Stimulated activated CD4-positive, alpha-beta T cell treated with anti-CD3 and anti-CD28 coated beads, Interleukin-1b, Interleukin-23, amount 100 ng/mL, for 1 hour (primary cell): ENCODE measurements at places on chromosomes 4 and X.

DNA sequence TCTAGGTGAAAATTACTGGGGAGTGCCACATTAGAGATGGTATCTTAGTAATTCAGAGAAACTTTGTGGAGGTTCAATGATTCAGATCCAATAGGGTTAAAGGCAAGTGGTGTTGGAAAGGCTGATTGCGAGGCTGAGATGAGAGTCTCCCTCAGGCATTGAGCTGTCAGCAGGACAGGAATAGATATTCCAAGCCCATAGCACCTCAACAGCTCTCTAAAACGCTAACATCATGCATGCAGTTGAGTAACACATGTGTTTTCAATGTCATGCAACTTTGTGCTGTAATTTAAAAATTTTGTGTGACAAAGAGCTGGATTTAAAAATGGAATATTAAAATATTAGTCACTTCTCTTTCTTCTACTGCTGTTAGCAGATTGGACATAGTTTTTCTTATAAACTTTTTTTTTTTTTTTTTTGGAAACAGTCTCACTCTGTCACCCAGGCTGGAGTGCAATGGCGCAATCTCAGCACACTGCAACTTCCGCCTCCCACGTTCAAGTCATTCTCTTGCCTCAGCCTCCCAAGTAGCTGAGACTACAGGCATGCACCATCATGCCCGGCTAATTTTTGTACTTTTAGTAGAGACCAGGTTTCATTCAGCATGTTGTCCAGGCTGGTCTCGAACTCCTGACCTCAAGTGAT lies 173.5 kb upstream of the C1QTNF7 start:
- no peak for DNase-seq

- no peak for DNase-seq
Measured at GRCh38 chr4:57401586-57401985, 291.4 kb upstream of the IGFBP7 start.

DNA sequence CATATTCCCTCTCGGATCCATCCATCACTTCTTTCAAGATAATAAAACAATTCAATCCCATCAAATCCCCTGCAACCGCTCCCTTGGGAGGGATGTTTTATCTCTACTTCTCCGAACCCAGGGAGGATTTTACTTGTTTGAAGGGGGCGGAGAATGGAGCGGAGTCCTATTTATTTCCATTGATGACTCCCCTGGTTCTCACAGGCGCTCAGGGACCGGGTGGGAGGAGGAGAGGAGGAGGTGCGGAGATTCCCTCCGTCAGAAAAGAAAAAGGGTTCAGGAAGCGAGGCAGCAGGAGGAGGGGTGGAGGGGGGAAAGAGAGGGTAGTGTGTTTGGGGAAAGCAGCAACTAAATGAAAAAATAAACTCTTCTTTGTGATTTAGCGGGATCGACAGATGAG lies 2.1 kb downstream of the NDNF start:
- no peak for DNase-seq

DNA sequence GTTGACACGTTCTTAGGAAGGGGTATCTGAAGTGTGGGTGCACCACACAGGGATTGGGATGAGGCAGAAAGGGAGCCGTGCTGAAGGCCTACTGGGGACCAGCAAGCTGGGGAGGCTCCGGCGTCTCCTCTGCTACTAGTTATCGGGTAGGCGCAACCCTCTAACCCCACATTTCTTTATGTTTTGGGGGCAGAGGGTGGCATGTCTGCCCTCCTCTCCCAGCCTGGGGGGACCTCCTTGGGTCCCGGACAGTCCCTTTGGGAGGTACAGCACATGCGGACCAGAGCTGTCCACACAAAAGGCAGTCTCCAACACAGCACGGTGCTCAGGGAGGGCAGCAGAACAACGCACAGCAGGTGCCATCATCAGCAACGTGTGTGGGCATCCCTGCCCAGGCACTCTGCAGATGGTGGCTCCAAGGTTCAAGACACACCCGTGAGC lies 33.2 kb downstream of the WDR1 start:
- no peak for DNase-seq

- DNase-seq, result no peak
Measured at GRCh38 chrX:74383611-74384010, 37.7 kb upstream of the SLC16A2 start.

DNA sequence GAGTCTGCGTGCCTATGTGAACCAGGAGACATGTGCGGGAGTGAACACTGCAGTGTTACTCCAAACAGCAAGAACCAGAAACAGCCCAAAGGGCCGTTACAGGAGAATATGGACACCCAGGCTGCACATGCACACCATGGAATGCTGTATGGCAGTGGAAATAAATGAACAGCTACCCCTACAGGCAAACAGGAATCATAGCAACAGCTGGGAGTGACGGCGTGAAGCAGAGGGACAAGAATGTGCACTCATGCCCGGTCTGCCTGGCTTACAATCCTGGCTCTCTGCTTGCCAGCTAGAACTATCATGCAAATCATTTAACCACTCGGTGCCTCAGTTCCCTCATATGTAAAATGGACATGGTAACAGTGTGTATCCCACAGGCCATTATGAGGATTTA lies 16.6 kb downstream of the GPKOW start:
- DNase-seq, result no peak

DNA sequence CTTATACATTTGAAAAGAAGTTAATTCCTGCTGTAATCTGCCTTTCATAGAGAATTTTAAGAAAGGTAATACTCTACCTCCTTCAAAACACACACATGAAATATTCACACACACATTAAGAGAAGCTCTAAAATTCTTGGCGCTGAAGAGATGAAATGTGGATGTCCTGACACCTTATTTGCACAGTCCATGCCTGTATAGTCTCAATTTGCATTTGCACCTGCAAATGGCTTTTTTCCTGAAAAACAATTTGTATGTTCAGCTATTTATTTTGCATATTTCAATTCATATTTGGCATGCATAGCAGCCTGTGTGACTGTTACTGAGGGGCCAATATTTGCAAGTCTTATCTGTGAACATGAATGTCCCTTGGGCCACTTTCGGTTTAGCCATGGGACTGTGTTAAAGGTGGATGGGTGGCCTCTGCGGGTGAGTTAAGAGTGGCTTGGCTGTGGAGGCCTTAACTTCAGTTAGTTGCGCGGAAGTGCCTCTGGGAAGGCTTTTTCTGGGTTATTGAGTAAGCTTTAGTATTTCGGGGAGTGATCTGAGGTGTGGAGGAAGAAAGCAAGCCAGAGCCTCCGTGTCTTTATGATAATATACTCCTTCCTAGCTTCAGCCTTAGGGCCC lies 443.3 kb upstream of the FAT1 start:
- no peak for DNase-seq

GRCh38 chrX:47772764-47773163 lies 63.9 kb upstream of the ZNF81 start:
- no peak for DNase-seq

- DNase-seq, result no peak
Measured at GRCh38 chr4:61522312-61522711, 322.2 kb downstream of the ADGRL3 start.

- DNase-seq, result no peak
Measured at GRCh38 chr4:44638091-44638490, 13.3 kb downstream of the YIPF7 start.
